ENCODE measurements at places on chromosomes 12 and 14. TPM values are rescaled to one million over a fixed set of nuclear protein-coding genes. Genes with fewer than 3 reads are reported as not detected.

TSPAN19 gene
- 0.11 TPM for total RNA-seq

ESR2 gene
- 1.6 TPM for total RNA-seq

CYP46A1 gene
- total RNA-seq, result 3.8 TPM

CLECL1 gene
- total RNA-seq, result 0.23 TPM

APOLD1 gene
- total RNA-seq, result 2.1 TPM

NKX2-1 gene
- total RNA-seq, result 0.13 TPM

TBX3 gene
- 14.0 TPM for total RNA-seq

HOXC12 gene
- total RNA-seq, result 0.06 TPM

WASHC4 gene
- total RNA-seq, result 88.6 TPM
